ENCODE measurements at places on chromosomes 13 and 19.

DNA sequence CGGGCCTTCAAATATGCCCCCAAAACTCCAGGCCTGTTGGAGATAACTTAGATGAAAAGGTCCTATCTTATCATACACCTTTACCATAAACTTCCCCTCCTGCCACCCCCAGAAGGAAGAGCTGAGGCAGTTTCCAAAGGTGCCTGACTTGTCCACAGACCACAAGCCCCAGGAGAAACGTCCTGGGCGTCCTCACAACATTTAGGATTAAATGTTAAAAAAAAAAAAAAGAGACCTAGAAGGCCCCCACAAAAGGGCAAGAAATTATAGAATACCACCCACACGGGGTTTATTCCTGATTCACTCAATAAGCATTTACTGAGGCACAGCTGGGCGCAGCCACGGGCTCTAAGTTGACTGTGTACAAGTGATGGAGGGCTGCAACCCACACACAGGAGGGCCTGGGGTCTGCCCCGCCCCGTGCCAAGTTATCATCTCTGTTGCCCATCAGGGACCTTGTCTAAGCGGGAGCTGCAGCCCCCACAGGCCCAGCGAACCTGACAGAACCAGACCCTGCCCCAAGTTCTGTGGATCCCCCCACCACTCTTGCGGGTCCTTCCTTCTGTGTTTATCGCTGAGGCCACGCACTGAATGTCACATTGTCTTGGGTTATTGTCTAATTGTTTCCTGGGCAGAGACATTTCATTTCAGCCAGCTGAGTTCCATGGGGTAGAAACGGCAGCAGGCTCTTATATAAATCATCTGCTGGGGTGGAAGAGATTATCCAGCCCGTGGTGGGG, 83.0 kb upstream of the TM9SF2 start:
- no peak for DNase-seq

DNA sequence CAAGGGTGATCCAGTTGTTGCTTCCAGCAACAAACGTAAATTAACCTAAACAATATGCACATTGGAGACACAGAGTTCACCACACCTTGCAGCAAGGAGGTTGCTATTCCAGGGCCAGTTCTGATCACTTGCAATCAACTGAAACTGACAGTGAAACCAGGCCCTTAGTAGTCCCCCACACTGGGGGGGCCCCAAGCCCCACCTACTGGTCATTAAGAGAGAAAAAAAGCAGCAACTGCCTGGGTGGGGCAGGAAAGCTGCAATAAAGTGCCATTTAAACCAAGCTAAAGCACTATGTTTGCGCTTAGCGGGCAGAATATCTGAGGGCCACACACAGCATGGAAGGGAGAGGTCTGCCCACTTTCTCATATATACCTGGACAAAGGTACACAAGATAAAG, 51.5 kb downstream of the ATP7B start:
- DNase-seq: no peak

- no peak for DNase-seq
These were observed at the start of gene ZIC2 for GRCh38 chr13:99981735-99982035. TSS of gene ZIC2 (plus strand) at chr13:99981784. CDS start at chr13:99982065, 281 bp downstream.

DNA sequence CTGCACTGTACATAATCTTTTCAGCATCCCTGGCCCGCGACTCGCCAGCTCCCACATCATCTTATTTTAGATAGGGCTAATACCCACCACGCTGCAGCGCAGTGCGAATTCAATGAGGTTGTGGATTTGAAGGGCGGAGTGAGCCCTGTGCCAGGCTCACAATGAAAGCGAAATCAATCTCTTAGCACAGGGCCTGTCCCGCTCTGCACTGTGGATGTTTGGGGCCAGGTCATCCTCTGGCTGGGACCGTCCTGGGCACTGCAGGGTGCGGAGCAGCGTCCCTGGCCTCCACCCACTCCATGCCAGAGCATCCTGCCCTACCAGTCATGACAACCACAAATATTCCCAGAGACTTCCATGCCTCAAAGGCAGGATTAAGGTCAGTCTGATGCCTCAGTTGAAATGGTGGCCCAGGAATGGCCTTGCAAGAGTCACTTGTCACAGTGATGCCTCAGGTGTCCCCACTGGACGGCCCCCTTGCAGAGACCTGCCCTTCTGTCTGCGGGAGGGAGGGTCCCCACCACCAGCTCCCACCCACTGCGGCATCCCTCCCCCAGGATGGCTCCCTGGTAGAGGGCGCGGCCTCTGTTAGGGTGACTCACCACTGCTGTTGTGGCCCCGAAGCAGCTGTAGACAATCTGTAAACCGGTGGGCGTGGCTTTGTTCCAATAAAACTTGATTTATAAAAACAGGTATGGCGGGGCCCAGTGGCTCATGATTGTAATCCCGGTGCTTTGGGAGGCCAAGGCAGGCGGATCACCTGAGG, 5.6 kb downstream of the UHRF1 start:
- no peak for DNase-seq

DNA sequence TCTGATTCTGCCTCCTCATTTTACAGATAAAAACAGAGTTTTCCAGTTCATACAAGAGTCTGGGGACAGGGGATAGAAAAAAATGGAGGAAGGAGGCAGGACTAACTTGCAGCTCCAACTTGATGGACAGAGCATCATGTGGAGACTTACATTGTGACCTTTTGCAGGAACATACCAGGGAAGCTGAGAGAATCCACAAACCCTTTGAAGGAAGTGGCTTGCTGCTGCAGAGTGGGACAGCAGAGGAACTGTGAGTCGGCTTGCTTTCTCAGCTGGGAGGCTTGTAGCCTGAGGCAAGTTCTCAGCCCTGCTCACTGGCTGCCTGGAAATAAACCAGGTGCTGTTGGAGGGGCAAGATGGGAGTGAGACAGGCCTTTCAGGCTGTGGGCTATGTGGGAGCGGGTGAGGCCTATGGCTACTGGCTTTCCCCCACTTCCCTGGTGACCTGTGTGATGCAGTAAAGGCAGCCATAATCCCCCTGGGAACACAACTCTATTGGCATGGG, 614.4 kb downstream of the KCTD12 start:
- DNase-seq: no peak

- no peak for DNase-seq
These were observed 626 bp upstream of the ATP5F1D start for GRCh38 chr19:1240925-1241324.

GRCh38 chr19:18340990-18341868, 831 bp downstream of the PGPEP1 start:
- peak; percentile 55 for DNase-seq

DNA sequence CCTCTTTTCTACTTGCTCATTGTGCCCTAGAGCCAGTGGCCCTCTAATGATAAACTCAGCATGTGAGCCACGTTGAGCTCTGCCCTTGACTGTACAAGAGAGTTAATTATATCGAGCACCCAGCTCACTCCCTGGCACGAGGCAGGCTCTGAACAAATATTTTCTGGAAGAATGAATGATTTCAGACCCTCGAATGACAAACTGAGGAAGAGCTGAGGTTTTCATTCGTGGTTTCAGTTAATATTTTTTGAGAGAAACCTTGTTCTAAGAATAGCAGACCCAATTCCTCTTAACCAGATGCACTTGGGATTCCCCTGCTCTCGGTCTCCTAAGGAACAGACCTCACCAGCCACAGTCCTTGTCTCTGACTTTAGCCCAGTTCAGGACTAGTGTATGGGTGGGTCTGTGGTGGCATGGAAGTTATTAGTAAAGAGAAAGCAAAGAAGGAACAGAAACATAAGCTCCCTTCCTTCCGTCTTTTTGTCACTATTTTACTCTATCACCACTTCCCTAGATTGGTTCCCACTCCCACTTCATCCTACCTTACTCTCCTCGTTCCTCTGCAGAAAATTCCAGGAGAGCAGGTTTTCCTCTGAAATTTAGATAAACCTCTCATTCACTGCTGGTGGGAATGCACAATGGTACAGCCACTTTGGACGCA, 22.1 kb upstream of the WDFY2 start:
- no peak for DNase-seq

- no peak for DNase-seq
These were observed 755 bp upstream of the RAB3A start for GRCh38 chr19:18204394-18205199.

- DNase-seq: no peak
These were observed 23.9 kb downstream of the CCDC70 start for GRCh38 chr13:51885651-51886050.

- no peak for DNase-seq
These were observed 16.3 kb downstream of the LEUTX start for GRCh38 chr19:39795001-39795400.

- no peak for DNase-seq
These were observed 162.7 kb downstream of the KDM4B start for GRCh38 chr19:5131506-5132205.

DNA sequence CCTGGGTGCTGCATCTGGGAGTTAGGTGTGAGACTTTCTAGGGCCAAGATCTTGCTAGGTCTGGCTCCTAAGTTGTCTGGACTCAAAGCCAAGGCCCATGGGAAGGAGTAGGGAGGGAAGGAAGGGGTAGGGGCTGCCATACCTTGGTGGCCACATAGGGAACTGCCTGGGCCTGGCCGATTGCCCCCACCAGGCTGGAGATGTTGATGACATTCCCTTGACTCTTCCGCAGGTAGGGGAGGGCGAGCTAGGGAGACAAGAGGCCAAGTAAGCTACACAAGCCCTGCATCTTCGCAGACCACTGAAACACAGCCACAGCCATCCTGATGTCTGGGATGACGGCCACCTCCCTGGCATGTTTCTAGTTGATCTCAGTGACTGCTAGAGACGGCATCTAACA, 4.1 kb upstream of the BCAT2 start:
- no peak for DNase-seq

DNA sequence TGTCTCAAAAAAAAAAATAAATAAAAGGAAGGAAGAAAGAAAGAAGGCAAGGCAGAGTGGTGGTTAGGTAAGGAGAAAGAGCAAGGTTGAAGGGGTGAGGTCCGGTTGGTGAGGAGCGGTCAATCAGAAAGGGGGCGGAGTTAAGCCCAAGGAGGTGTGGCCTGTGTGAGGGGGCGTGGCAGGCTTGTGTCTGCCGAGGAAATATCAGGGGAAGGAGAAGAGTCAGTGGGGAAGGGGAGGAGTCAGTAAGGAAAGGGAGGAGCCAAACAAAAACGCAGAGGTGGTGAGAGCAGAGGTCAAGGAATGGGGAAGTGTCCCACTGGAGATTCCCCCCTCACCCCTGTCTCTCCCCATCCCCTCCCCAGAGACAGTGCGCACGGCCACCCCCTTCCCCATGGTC, 5.9 kb downstream of the CACNG7 start:
- no peak for DNase-seq

DNA sequence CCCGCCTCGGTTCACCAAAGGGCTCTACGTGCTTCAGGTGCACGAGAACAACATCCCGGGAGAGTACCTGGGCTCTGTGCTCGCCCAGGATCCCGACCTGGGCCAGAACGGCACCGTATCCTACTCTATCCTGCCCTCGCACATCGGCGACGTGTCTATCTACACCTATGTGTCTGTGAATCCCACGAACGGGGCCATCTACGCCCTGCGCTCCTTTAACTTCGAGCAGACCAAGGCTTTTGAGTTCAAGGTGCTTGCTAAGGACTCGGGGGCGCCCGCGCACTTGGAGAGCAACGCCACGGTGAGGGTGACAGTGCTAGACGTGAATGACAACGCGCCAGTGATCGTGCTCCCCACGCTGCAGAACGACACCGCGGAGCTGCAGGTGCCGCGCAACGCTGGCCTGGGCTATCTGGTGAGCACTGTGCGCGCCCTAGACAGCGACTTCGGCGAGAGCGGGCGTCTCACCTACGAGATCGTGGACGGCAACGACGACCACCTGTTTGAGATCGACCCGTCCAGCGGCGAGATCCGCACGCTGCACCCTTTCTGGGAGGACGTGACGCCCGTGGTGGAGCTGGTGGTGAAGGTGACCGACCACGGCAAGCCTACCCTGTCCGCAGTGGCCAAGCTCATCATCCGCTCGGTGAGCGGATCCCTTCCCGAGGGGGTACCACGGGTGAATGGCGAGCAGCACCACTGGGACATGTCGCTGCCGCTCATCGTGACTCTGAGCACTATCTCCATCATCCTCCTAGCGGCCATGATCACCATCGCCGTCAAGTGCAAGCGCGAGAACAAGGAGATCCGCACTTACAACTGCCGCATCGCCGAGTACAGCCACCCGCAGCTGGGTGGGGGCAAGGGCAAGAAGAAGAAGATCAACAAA, 2.6 kb downstream of the PCDH17 start:
- DNase-seq: no peak

GRCh38 chr13:87777387-87777786, 106.2 kb downstream of the SLITRK5 start:
- DNase-seq: no peak

DNA sequence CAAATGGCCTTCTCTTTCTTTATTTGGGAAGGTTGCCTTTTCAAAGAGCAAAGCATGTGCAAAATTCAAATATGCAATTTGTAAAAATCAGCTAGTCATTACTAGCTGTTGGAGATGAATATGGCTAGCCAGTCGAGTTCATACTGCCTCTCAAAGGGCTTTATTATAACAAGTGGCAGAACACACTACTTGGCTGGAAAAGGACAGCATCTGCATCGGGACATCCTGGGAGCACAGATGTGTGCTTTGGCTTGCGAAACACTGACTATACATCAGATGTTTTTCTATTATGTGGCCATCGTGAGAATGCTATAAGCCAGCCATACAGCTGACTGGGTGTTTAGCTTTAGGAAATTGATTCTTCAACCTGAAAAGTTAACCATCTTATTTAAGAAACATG, 424.2 kb downstream of the KCTD12 start:
- no peak for DNase-seq

DNA sequence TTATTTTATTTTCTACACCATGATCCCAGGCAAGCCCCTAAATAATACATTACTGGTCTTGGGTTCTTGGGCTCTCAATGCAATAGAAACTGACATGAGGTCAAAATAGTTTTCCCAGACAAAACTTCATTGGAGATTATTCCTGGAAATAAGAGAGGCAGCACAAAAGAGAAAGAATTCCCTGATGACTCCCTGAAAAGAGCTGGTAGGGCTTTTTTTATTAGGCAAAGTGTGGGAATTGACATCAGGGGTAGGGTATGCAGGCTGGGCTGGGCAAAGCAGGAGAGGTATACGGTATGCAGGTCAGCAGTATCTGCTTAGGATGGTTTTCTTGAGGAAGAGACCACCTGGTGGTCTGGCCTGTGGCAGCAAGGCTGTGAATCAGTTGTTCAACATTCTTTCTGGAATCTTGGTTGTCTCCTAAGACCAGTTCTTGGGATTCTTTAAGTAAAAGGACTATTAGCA, 9.3 kb upstream of the IGFL3 start:
- DNase-seq: no peak

GRCh38 chr19:1672769-1673644, 20.6 kb upstream of the TCF3 start:
- no peak for DNase-seq

GRCh38 chr13:110127986-110128511, 178.9 kb downstream of the COL4A1 start:
- DNase-seq: no peak

All from KG1 (cell line).